ENCODE measurements at places on chromosomes 4 and X.

DNA sequence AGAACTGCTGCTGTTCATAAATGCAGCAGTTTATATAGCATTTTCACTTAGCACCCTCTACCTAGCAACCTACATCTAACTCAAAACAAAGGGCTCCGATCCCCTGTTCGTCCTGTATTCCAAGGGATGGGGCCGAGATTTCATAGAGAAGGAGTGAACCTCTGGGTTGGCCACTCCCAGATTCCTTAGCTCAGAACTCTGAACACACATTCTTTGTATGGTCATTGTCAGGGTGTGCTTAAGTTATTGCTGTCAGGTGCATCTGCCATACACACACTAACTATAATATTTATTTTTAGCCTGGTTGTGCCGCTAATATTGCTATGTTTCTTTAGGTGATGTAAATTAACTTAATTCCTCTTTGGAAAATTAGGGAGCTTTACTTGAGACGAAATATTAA, 47.7 kb upstream of the AADAT start:
- DNase-seq: no peak

DNA sequence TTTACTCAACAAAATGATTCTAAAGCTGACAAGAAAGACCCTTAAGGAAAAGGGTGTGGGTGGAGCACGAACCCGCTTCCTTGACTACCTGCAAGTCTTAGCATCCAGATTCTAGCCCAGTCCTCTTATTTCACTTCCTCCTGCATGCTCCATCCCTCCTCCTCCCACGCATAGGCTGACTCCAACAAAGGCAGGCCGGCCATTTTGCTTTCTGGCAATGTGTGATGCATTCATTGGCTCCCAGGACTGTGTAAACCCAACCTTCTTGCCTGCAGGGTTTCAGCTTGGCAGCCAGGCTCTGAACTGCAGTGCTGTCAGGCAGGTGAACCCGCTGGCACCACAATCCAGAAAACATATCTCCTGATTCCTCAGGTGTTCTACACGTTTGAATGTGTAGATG, 39.3 kb downstream of the RTL9 start:
- peak; percentile 39 for DNase-seq

- DNase-seq: no peak
Measured at GRCh38 chr4:125115476-125115875, 199.3 kb upstream of the FAT4 start.

DNA sequence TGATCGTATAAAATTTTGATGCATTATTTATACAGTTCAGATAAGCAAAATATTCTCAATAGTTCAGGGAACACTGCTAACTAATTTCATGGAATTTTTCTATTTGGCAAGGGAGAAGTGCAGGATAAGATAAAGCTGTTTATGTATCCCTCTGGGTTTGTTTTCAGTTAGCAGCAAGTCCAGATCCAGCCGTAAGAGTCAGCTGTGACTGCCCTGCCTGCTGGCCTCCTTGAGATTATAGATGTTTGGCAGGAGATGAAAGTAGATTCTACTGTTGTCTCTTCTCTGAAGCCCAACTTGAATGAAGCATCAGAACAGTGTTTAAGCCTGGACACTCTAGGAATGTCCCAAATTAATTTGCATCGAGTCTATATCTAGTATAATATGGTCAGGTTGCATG, 29.5 kb downstream of the ANTXR2 start:
- DNase-seq: no peak

GRCh38 chrX:65697915-65698796, 30.7 kb downstream of the MSN start:
- DNase-seq: peak; percentile 52

- DNase-seq: peak; percentile 93
Measured at GRCh38 chr4:139214039-139214534, 37.1 kb upstream of the ELF2 start.

- no peak for DNase-seq
Measured at GRCh38 chr4:116088771-116089170, 975.4 kb upstream of the NDST4 start.

- DNase-seq: peak; percentile 73
Measured at GRCh38 chr4:78362310-78362709, 189.3 kb upstream of the ANXA3 start.

DNA sequence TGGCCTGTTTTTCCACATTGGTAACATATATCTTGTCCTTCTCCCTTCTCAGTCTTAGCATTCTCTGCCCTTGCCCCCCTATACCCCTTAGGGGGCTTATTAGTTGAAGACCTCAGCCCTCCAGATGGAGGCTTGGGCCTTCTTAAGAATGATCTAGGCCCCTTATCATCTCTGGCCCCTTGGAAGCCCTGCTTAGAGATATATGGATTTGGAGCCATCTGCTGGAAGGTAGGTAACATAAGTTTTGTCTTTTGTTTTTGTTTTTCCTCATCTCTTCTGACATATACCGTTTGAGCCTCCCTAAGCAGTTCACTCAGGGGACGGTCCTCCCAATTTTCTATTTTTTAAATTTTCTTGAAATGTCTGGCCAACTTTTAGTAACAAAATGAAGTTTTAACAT, 48.3 kb upstream of the NAP1L2 start:
- no peak for DNase-seq

- DNase-seq: no peak
Measured at GRCh38 chr4:89382439-89382838, 74.8 kb upstream of the GPRIN3 start.

- DNase-seq: no peak
Measured at GRCh38 chr4:5925419-5926200, 32.7 kb upstream of the CRMP1 start.

GRCh38 chr4:66972087-66972486, 573.2 kb downstream of the CENPC start:
- no peak for DNase-seq

DNA sequence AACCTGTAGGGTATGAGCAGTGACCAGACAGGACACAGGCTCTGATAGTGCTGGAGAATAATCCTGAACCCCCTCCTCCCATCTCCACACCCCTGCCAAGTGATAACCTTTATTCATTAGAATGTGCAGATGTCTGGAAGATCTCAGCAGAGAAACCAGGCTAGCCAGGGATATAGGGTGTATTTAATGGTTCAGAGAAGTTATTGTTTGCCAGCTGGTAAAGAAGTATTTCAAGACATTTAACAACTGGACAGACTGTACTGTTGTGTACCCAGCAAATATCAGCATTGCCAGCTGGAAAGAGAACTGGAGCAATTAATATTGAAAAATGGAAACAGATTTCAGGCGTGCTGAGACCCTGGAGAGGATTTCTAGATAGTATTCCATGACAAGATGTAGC, 94.5 kb downstream of the RASGEF1B start:
- no peak for DNase-seq

- no peak for DNase-seq
Measured at GRCh38 chrX:101258259-101258581, 32.9 kb downstream of the TAF7L start.

- DNase-seq: no peak
Measured at GRCh38 chr4:36180206-36180605, 64.1 kb downstream of the ARAP2 start.

- no peak for DNase-seq
Measured at GRCh38 chr4:19961091-19961490, 290.6 kb upstream of the SLIT2 start.

DNA sequence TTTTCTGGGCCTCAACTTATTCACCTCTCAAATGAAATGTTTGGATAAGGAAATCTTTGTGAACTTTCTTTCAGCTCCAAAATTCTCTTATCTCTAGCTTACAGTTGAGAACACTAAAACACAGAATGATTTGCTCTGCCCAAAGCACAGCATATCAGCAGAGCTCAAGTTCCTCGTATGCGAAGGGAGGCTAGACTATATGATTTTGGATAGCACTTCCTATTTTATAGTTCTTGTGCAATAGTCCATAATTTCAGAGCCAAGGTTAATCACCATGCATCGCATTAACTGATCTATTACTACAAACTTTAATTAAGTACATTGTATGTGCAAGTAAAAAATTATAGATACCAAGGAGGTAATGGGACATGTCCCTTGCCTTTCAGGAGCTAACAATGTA, 27.0 kb upstream of the KLHL13 start:
- DNase-seq: no peak

- DNase-seq: no peak
Measured at GRCh38 chrX:115068896-115069295, 51.5 kb upstream of the IL13RA2 start.

DNA sequence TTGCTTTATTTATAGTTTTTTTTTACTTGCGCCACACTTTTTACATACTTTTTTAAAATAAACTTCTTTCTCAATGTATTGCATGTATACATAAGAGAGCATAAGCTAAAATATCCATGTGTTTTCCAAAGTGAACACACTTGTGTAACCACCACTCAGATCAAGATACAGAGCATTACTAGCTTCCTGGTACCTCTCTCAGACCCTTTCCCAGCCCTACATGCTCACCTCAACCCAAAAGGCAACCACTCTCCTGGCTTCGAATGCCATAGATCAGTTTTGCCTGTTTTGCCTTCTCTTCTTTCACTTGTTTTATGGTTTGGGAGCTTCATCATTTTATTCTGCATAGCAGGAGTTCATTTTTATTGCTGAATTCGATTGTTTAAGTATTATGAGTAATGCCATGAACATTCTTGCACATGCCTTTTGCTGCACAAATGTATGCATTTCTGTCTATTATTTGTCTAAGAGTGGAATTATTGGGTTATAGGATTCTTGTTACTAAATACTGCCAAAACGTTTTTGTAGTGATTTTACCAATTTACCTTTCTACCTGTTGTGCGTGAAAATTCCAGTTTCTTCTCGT, 45.9 kb upstream of the NUDT6 start:
- no peak for DNase-seq

DNA sequence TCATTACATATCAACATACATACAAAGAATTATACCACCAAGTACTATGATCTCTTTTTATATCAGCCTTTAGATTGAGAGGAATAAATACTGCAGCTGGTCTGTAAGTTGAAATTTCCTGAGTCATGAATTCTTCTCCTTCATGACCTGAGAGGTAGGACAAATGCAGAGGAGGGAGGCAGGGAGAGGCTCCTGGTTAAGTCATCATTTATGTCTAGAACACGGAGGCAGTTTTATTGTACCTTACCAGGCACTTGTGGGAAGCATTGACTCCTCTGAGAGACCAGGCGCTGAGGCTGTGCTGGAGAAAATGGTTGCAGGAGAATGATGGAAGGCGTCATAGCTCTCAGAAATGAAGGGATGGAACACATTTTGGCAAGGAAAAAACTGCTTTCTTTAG, 12.5 kb upstream of the CASK start:
- DNase-seq: no peak

DNA sequence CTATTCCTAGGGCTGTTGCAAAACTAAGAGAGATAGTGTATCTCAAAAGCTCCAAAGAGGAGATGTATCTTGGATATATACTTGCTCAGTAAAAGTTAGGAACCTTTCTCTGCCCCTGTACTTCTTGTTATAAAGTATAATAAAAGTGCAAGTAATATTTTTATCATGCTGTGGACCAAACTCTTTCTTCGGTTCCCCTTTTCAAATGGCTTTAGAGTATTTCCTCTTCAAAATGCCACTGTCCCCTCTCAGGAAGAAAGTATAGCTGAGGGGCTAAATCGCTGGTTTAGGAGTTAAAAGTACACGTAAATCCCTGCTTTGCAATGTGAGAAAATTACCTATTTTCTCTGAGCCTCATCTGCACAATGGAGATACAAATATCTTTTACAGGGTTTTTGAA, 169.1 kb upstream of the FTHL17 start:
- no peak for DNase-seq

GRCh38 chrX:45309096-45309495, 108.4 kb upstream of the DIPK2B start:
- DNase-seq: no peak

DNA sequence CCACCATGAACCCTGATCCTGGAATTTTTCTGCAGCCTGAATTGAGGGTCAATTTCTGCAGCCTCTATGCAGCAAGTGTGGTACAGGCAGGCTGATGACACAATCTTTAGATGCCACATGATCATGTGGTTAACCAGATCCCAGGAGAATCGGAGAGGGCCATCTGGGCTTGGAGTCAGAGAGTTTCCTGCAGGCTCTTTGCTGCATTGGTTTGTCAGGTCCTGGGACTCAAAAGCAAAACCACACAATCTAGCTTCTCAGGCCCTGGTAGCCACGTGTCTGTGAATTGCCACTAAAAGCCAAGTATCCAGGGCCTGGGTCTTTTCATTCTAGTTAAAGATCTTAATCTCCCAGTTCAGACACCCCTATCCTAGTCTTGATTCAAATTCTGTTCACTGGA, 464.5 kb downstream of the BCOR start:
- no peak for DNase-seq

DNA sequence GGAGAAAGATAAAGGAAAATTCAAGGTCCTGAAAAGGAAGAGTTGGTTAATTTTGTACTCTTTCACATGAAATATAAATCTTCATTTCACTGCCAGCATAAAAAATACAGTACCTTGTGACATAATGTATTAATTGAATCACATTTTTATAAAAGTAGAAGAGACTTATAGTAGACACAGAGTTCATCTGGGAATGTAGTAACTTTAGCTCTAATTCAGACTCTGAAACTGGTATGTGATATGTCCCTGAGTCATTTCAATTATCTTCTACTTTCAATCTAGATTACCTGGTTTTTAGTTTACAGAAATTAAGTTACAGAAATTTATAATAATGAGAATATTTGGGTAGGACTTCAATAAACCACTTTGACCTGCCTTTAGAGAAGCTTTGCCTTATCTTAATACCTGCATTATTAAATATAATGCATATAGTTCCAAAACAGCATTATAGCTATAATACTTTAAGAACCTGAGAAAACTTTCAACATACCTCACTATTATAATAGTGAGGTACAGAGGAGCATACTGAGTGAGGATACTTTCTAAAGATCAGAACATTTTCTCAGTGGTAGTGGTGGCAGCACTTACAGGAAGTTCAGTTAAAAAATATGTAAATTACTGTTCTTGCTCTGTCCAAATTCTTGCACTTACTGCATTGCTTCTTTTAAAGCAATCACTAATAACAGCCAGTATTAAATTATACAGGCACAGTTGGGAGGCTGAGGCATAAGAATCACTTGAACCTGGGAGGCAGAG, 11.2 kb downstream of the NEK1 start:
- DNase-seq: no peak

- DNase-seq: no peak
Measured at GRCh38 chr4:4614925-4615678, 73.3 kb upstream of the STX18 start.

DNA sequence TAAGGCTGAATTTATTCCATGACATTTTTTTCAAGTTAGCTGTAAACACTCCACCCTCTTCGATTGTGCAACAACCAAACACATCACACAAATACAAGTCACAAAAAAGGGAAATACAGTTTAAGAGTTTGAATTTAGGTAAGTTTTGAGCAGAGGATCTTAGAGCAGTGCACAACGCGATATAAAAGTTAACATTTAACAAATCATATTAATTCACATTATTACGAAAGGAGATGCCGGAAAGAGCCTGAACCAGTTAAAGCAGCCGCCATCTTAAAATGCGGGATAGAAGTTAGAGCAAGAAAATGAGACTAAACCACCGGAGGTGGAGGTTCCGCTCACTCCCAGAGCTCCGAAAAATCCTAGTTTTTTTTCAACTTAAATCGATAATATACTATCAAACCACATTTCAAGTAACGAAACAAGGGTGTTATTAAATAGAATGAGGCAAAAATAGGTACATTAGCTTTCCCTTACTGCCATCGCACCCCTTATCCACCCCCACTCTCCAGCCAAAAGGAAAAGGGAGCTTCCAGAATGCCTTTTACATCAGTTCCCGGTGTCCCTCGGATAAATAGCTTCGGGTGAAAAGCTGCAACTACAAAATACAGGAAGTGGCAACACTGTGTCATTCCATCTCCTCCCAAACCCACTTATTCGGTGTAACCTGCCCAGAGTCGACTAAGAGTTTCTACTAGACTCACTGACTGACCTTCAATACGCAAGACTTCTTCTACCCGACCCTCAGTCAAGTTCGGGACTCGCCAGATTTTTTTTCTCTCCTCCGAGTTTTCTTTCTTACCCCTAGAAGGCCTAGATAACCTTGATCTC, 1.9 kb downstream of the UBE2D3 start:
- DNase-seq: peak; percentile 66
